Stimulated activated CD8-positive, alpha-beta memory T cell treated with anti-CD3 and anti-CD28 coated beads, Interleukin-15, amount 100 ng/mL, for 48 hours (primary cell): ENCODE measurements at places on chromosomes 6 and 20.

GRCh38 chr6:128259730-128260685 lies 260.4 kb downstream of the PTPRK start:
- DNase-seq: no peak

- DNase-seq: no peak
These were observed 216.2 kb downstream of the RFPL4B start for GRCh38 chr6:112563368-112563767.

DNA sequence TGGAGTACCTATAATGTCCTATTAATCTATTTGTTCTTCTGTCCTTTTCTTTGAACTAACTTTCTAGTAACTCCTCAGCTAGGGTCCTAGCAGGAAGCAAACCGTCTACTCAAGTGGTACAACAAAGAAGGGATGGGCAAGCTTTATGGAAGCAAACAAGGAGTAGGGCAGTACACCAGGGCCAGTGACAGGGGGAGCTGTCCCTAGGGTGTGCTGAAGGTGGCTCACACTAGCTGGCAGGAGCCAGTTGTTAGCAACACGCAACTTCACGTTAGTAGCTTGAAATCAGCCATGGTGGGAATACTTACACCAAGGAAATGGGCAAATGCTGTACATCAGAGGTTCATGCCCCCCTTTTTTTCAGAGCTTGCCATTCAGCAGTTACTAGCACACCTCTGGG lies 74.0 kb upstream of the EYA2 start:
- DNase-seq: no peak

GRCh38 chr6:121382467-121383121 lies 48.3 kb upstream of the TBC1D32 start:
- DNase-seq: no peak
